Stimulated activated CD8-positive, alpha-beta memory T cell treated with anti-CD3 and anti-CD28 coated beads, Interleukin-2, amount 100 ng/mL, for 1 hour (primary cell): ENCODE measurements at places on chromosomes 16 and 17.
A peak's percentile ranks its signal among the peaks of the same experiment; 100 is the strongest.

- no peak for DNase-seq
Observed at GRCh38 chr17:76585033-76585648, 519 bp downstream of the ST6GALNAC2 start.

GRCh38 chr17:79544142-79544914 is 66.5 kb downstream of the RBFOX3 start:
- DNase-seq: no peak

GRCh38 chr16:28181515-28181914 is 30.2 kb downstream of the XPO6 start:
- DNase-seq: no peak

GRCh38 chr16:11236461-11237254 is 19.3 kb downstream of the SOCS1 start:
- DNase-seq: no peak

GRCh38 chr17:79784353-79785016 is 6.5 kb downstream of the CBX2 start:
- DNase-seq: no peak

GRCh38 chr16:58624209-58624608 is 5.4 kb downstream of the CNOT1 start:
- no peak for DNase-seq

- DNase-seq: no peak
Observed at GRCh38 chr17:72343911-72344310, 223.1 kb downstream of the SOX9 start.

DNA sequence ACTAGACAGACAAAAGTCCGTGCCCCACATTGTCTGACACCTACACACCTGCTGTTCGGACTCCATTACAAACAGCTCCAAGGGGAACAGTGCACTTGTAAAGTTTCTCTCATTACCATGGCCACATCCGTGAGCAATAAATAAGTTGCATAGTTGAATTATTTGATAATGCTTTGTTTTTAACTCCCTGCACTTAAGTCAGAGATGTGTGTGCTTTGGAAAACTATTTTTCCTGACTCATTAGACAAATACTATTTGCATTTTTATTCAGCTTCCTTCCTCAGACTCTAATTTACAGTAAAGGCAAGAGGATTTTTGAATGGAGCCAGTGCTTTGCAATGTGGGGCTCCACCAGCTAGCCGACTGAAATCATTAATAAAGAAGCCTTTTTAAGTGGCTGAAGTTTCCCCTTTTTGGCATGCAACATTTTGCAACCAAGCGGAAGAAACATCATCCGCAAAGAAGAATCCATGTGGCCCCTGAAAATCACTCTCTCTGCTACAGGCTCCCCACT is 6.5 kb upstream of the CCL2 start:
- no peak for DNase-seq

DNA sequence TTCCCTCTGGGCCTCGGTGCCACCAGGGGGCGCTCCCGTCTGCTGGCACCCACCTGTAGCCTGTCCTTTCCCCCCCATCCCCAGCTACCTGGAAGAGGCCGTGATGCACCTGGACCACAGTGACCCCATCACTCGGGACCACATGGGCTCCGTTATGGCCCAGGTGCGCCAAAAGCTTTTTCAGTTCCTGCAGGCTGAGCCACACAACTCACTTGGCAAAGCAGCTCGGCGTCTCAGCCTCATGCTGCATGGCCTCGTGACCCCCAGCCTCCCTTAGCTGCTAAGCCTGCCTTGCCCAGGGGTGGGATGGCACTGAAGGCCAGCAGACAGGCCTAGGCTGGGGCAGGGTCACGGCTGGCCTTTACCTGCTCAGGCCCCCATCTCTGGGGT is 818 bp upstream of the NRN1L start:
- peak; percentile 63 for DNase-seq

DNA sequence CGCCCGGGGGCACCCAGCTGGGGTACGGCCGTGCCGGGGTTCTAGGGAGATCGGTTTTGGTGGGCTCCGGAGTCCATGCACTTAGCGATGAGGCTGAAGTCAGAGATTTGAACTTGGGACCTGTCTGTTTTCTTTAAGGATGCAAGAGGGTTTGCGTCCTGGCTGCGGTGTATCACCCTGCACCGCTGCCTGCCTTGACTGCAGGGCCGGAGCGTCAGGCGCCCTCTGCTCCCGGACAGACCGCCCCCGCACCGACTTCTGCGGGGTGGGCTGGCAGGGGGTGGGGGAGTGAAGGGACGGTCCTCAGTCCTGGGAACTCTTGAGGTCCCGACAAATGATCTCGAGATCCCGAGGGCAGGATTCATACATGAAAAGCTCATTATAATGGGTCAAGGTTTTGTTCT is 701 bp downstream of the PDP2 start:
- no peak for DNase-seq
